ENCODE measurements at places on chromosomes 6 and 20. TPM values are rescaled to one million over a fixed set of nuclear protein-coding genes. Genes with fewer than 3 reads are reported as not detected.

- no peaks in the 10 kb centered on the region for H3K27me3 ChIP-seq
- no peak for DNase-seq
- no peak overlapping the region for H3K4me3 ChIP-seq
- no peaks in the 10 kb centered on the region for H3K36me3 ChIP-seq
Observed at GRCh38 chr20:45320948-45321595, 13.0 kb upstream of the MATN4 start.

GRCh38 chr20:24816907-24817306 is 132.2 kb upstream of the CST7 start:
- peaks cover 20% of the 10 kb centered on the region for H3K27me3 ChIP-seq
- H3K4me3 ChIP-seq: no peak overlapping the region

DNA sequence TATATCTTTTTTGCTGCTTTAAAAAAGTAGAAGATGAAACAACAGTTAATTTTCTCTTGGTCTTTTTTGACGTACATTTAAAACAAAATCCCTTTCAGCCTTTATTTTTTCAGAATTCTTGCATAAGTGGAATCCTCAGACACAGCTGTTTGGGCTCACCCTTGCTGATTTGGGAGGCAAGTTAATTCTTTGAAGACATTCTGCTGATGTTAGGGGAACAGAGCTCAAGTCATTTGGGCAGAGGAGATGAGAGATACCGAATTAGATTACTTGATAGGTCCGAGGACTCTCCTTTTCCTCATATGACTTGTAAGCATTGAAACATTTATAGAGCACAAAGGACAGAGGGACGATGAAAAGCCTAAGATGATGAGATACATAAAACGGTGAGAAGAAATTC is 567.9 kb upstream of the CITED2 start:
- H3K36me3 ChIP-seq: no peaks in the 10 kb centered on the region
- no peak overlapping the region for H3K4me3 ChIP-seq
- peak overlapping the region; percentile 96 for H3K27ac ChIP-seq
- H3K27me3 ChIP-seq: no peaks in the 10 kb centered on the region
- peaks cover 52% of the 10 kb centered on the region for H3K4me1 ChIP-seq

- H3K27me3 ChIP-seq: peaks cover 66% of the 10 kb centered on the region
- no peak overlapping the region for H3K4me3 ChIP-seq
- peaks cover 6% of the 10 kb centered on the region for H3K4me1 ChIP-seq
Observed at GRCh38 chr20:1965520-1966351, 28.1 kb downstream of the PDYN start.

- no peaks in the 10 kb centered on the region for H3K4me1 ChIP-seq
- H3K27ac ChIP-seq: no peak overlapping the region
- H3K4me3 ChIP-seq: no peak overlapping the region
- H3K36me3 ChIP-seq: no peaks in the 10 kb centered on the region
- H3K27me3 ChIP-seq: peaks cover 5% of the 10 kb centered on the region
Observed at GRCh38 chr6:29525311-29525639, 34.3 kb downstream of the UBD start.

DNA sequence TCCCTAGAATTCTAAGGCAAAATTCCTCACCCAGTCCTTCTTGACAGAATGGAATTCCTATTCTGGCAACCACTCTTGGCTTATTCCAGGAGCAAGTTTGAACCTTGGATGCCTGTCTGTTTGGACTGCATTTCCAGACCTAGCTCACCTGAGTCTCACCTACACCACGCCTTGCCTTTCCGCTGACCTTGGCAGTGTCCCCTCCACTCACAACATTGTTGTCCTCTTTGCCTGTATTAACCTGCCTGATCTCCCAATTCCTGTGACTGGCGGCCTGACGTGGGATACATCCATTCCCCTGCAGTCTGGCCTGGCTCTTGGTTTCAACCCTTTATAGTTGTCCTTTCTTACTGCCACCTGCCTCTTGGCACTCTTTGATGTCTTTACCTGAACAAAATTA is 281.4 kb upstream of the SOX4 start:
- H3K4me1 ChIP-seq: peaks cover 4% of the 10 kb centered on the region
- no peaks in the 10 kb centered on the region for H3K36me3 ChIP-seq
- H3K27me3 ChIP-seq: peaks cover 3% of the 10 kb centered on the region
- no peak overlapping the region for H3K27ac ChIP-seq
- no peak overlapping the region for H3K4me3 ChIP-seq

- peaks cover 9% of the 10 kb centered on the region for H3K27me3 ChIP-seq
- no peak for DNase-seq
- no peak overlapping the region for H3K27ac ChIP-seq
- no peaks in the 10 kb centered on the region for H3K4me1 ChIP-seq
- no peak overlapping the region for H3K4me3 ChIP-seq
- no peaks in the 10 kb centered on the region for H3K36me3 ChIP-seq
Observed at GRCh38 chr6:76790881-76791280, 672.4 kb downstream of the HTR1B start.

Gene CD109
- total RNA-seq: 33.1 TPM

Gene ADGRF4
- not detected for total RNA-seq
